Neural progenitor cell (in vitro differentiated cells): ENCODE measurements at places on chromosomes 7 and 10. TPM values are rescaled to one million over a fixed set of nuclear protein-coding genes. Genes with fewer than 3 reads are reported as not detected.

Gene INHBA
- total RNA-seq: 0.09 TPM in 1 of 2 replicates, not detected in the other

Gene SPDYE2B
- not detected in 2 replicates for total RNA-seq

Gene TEX36
- total RNA-seq: not detected in 2 replicates

Gene ACTL6B
- not detected in 2 replicates for total RNA-seq

Gene GCK
- 0.15 TPM in 1 of 2 replicates, not detected in the other for total RNA-seq

Gene ACBD7
- total RNA-seq: 68.7 and 97.3 TPM in 2 replicates

Gene GPRIN2
- total RNA-seq: 6.9 and 18.1 TPM in 2 replicates

Gene PTN
- total RNA-seq: 162 and 207 TPM in 2 replicates

Gene KAZALD1
- 0.77 and 1.8 TPM in 2 replicates for total RNA-seq

Gene GLI3
- 32.0 and 33.0 TPM in 2 replicates for total RNA-seq

GRCh38 chr7:134948246-134948645 is 38.1 kb upstream of the AGBL3 start:
- no peaks in the 10 kb centered on the region for H3K4me1 ChIP-seq
- DNase-seq: no peak
- H3K27ac ChIP-seq: no peak overlapping the region
- H3K36me3 ChIP-seq: no peaks in the 10 kb centered on the region

DNA sequence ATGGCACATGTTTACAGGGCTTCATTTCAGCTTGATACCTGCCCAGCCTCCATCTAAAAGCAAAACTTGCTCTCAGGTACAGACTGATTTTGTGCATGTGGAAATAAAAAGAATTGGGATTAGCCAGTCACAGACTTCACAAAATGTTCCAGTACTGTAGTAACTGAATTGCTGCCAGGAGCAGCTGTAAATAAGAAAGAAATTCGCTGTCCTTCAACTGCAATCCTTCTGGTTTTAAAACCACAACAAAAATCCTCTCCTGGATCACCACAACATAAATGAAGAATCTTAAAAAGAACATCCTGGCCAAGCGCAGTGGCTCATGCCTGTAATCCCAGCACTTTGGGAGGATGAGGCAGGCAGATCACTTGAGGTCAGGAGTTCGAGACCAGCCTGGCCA is 3.9 kb upstream of the MIOS start:
- H3K27ac ChIP-seq: no peak overlapping the region
- no peaks in the 10 kb centered on the region for H3K27me3 ChIP-seq
- no peaks in the 10 kb centered on the region for H3K36me3 ChIP-seq

- H3K36me3 ChIP-seq: no peaks in the 10 kb centered on the region
- H3K27ac ChIP-seq: no peak overlapping the region
- no peak for DNase-seq
- H3K4me3 ChIP-seq: no peak overlapping the region
- no peaks in the 10 kb centered on the region for H3K27me3 ChIP-seq
Measured at GRCh38 chr10:129694691-129695243, 227.7 kb downstream of the MGMT start.

- DNase-seq: no peak
- H3K27me3 ChIP-seq: no peaks in the 10 kb centered on the region
- H3K27ac ChIP-seq: no peak overlapping the region
- H3K4me3 ChIP-seq: no peak overlapping the region
Measured at GRCh38 chr7:105281966-105282365, 106.8 kb downstream of the SRPK2 start.

DNA sequence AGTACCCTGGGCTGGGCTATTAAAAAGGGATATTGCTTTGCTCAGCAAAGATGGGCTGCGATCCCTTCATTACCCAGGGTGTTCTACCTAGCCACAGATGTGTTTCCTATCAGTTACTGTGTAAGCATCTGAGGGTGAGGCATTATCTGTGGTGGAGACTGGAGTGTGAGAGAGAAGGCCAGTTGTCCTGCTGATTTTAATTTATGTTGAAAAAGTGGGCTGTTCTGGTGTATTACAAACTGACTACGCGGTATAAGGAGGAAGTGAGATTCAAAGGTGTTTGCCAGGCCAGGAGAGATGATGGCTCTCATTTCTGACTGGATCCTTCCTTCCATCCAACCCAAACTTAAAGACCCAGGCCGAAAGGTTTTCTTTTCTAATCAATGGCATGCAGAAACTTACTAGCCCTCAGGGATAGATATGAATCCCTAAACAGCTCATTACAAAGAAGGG is 7.6 kb downstream of the TCF7L2 start:
- no peak for DNase-seq
- no peaks in the 10 kb centered on the region for H3K36me3 ChIP-seq
- H3K27me3 ChIP-seq: no peaks in the 10 kb centered on the region
- H3K4me1 ChIP-seq: peaks cover 91% of the 10 kb centered on the region
- H3K27ac ChIP-seq: peak overlapping the region; percentile 77

DNA sequence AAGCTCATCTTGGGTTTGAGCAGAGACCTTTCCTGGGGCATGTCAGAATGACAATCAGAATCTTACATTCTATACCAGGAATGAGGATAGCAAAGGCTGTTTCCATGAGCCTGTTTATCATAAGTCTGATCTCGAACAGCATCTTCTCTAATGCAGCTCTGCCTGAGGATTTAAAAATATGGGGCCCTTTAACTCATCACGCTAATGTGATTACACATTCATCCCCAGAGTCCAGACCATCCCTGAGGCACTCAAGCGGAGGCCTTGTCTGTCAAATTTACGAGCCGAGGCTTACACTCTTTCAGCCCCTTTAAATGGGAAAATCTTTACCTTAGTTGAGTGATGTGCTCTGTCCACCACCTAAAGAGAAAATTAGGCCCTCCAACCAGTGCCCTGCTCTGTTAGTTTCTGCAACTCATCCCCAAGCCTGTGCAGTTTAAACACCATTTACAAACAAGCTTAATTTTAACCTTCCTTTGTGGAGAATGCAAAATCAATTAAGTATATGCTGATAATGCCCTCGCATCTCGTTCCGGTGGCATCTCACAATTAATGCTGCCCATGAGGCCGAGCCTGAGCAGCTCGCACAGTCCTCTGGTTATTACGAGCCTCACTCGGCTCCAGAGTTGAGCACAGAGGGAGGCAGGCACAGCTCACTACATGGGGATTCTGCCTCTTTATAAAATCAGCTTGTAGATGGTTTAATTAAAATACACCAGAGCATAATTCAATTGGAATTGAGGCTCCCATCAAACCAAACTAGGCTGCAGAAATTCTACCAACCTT is 16.0 kb downstream of the CHST15 start:
- H3K4me1 ChIP-seq: peaks cover 22% of the 10 kb centered on the region
- H3K27me3 ChIP-seq: no peaks in the 10 kb centered on the region
- no peak overlapping the region for H3K4me3 ChIP-seq
- H3K36me3 ChIP-seq: no peaks in the 10 kb centered on the region

DNA sequence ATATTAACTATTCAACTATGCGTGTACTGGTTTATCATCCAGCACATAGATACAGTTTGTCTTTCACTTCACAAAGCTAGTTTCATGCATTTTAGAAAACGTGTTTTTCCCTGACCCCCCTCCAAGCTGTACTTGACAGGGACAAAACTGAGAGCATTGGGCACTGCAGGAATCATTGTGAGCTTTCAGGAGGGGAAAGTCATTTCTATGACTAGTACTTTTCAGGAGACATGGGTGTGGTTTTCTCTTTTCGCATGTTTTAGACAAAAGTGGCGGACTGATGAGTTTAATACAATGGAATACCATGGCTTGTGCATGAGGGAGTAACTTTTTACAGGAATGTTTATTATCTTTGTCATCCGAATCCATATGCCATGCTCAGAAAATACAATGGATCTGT is 42.7 kb downstream of the NRG3 start:
- H3K4me1 ChIP-seq: peaks cover 5% of the 10 kb centered on the region
- no peaks in the 10 kb centered on the region for H3K27me3 ChIP-seq
- H3K27ac ChIP-seq: no peak overlapping the region
- H3K36me3 ChIP-seq: no peaks in the 10 kb centered on the region

GRCh38 chr7:45592230-45592991 is 18.2 kb downstream of the ADCY1 start:
- H3K4me3 ChIP-seq: no peak overlapping the region
- H3K36me3 ChIP-seq: no peaks in the 10 kb centered on the region
- peaks cover 5% of the 10 kb centered on the region for H3K4me1 ChIP-seq
- no peaks in the 10 kb centered on the region for H3K27me3 ChIP-seq

GRCh38 chr10:102702742-102703141 is 11.5 kb downstream of the ARL3 start:
- H3K27me3 ChIP-seq: no peaks in the 10 kb centered on the region
- no peak for DNase-seq
- H3K36me3 ChIP-seq: peaks cover 11% of the 10 kb centered on the region
- H3K27ac ChIP-seq: no peak overlapping the region

DNA sequence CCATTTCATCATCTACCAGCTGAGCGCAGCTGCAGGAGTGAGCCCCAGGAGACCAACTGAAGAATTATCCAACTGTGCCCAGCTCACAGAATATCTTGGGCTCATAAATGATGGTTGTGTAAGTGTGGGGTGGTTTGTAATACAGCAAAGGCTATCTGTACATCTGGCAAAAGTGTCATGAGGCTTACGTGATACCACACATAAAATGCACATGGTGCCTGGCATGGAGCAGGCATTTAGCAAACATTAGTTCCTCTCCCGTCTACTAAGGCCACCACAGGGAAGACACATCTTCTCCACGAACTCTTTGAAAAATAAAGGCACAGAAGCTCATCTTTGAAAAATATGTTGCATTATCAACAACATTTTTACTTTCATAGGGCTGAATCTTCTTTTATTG is 32.3 kb downstream of the AOAH start:
- no peak for DNase-seq
- no peak overlapping the region for H3K27ac ChIP-seq
- peaks cover 5% of the 10 kb centered on the region for H3K4me1 ChIP-seq
- H3K27me3 ChIP-seq: no peaks in the 10 kb centered on the region

DNA sequence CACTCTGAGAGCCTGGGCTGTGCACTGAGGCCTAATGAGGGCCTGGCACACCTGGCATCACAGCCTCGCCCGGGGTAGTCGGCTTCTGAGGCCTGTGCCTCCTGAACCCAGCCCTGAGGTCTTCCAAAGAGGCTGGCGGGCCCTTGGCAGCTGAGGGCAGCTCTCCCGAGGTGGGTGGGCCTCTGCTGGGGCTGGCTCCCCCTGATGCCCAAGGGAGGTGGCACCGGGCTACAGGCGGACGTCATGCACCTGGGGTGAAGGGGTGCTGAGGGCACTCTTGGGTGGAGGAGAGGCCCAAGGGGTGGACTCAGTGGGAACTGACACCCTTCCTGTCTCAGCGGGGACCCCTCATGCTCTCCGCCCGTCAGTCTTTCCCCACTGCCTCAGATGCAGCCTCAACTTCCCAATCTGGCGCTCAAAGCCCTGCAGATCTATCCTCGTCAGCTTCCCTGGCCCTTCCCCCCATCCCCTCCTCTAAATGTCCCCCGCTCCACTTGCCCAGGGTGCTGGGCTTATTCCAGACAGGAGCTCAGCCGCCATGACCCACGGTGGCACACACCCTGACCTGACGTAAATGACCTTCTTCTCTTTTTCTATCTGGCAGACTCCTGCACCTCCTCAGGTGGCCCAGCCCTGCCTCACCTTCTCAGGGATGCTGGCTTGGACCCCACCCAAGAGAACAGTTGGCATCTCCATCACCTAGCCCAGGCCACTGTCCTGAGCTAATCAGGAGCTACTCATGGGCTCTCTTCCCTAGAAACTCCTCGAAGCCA is 38.2 kb downstream of the MYL10 start:
- H3K27me3 ChIP-seq: no peaks in the 10 kb centered on the region
- peaks cover 9% of the 10 kb centered on the region for H3K4me1 ChIP-seq
- no peak for DNase-seq
- no peak overlapping the region for H3K27ac ChIP-seq
- no peaks in the 10 kb centered on the region for H3K36me3 ChIP-seq
- no peak overlapping the region for H3K4me3 ChIP-seq

DNA sequence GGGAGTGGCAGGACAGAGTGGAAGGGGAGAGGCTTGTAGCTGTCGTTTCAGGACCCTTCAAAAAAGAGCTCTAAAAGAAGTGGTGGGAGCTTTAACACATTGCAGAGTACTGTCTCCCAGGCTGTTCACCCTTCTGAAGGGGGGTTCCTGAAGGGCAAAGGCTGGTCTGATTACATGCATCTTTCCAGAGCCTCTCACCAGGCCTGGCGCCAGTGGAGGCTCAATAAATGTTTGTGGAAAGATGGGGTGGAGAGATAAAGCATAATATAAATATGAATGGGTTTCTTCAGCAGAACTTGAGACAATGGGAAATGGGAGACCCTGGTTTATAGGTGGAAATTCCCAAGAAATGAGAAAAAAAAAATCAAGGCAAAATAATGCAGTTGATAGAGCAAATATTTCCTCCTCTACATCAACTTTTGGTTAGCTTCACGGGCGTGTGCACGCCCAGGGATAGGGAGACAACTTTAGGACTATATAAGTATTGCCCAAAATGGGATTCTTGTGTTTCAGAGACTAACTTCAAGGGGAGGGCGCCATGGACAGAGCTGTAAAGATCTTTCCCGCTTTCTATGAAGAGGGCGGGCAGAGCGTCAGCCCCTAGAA is 613 bp upstream of the BUB3 start:
- DNase-seq: no peak
- no peak overlapping the region for H3K4me3 ChIP-seq
- peaks cover 36% of the 10 kb centered on the region for H3K4me1 ChIP-seq
- peaks cover 26% of the 10 kb centered on the region for H3K36me3 ChIP-seq
- H3K27ac ChIP-seq: no peak overlapping the region

- H3K4me1 ChIP-seq: no peaks in the 10 kb centered on the region
- no peak overlapping the region for H3K4me3 ChIP-seq
- DNase-seq: no peak
- no peaks in the 10 kb centered on the region for H3K27me3 ChIP-seq
- no peaks in the 10 kb centered on the region for H3K36me3 ChIP-seq
- H3K27ac ChIP-seq: no peak overlapping the region
Measured at GRCh38 chr7:137026176-137026500, 157.7 kb downstream of the CHRM2 start.

DNA sequence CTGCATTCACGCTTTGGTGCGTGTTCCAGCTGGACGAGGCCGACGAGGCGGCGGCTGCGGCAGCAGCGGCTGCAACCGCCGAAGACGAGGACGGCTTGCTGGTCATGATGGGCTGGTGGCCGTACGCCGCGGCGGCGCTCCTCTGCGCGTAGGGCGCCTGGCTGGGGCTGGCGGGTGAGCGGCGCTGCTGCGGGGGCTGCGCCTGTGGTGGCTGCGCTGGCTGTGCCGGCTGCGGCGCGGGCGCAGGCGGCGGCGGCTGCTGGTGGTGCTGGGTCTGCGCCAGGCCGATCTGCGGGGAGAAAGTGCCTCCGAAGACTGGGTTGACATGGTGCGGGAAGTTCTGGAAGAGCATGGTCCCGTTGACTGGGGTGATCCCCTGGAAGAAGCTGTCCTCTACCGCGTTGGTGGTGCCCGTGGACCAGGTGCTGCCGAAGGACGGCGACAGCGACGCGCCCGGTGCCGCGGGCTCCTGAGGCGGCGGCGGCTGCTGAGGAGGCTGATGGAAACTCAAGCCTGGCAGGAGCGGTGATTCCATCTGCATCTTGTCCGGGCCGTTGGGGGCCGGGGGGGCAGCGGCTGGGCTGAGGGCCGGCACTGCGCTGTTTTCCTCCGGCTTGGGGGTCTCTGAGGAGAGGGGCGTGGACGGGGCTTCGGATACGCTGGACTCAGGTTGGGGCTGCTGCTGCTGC is 51.1 kb downstream of the CPEB3 start:
- H3K27me3 ChIP-seq: peaks cover 48% of the 10 kb centered on the region

- H3K27ac ChIP-seq: no peak overlapping the region
- H3K27me3 ChIP-seq: no peaks in the 10 kb centered on the region
- no peak overlapping the region for H3K4me3 ChIP-seq
- H3K4me1 ChIP-seq: no peaks in the 10 kb centered on the region
- DNase-seq: no peak
- no peaks in the 10 kb centered on the region for H3K36me3 ChIP-seq
Measured at GRCh38 chr7:124422081-124422480, 343.5 kb downstream of the GPR37 start.

- peak; percentile 73 for DNase-seq
- H3K4me3 ChIP-seq: no peak overlapping the region
- peaks cover 100% of the 10 kb centered on the region for H3K27me3 ChIP-seq
- no peak overlapping the region for H3K27ac ChIP-seq
Measured at GRCh38 chr7:27097686-27098577, 2.1 kb upstream of the HOXA1 start.
